ENCODE measurements at places on chromosomes 1 and 21.
A peak's percentile ranks its signal among the peaks of the same experiment; 100 is the strongest.

GRCh38 chr21:16837321-16837720 is 675.5 kb upstream of the CXADR start:
- no peak for DNase-seq

DNA sequence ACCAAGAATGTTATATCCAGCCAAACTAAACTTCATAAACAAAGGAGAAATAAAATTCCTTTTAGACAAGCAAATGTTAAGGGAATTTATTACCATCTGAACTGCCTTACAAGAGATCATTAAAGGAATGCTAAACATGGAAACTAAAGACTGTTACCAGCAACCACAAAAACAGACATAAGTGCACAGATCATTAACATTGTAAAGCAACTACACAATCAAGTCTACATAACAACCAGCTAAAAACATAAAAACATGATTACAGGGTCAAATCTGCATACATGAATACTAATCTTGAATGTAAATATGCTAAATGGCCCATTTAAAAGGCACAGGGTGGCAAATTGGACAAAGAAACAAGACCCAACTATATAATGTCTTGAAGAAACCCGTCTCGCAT is 211.0 kb upstream of the PBX1 start:
- no peak for DNase-seq

DNA sequence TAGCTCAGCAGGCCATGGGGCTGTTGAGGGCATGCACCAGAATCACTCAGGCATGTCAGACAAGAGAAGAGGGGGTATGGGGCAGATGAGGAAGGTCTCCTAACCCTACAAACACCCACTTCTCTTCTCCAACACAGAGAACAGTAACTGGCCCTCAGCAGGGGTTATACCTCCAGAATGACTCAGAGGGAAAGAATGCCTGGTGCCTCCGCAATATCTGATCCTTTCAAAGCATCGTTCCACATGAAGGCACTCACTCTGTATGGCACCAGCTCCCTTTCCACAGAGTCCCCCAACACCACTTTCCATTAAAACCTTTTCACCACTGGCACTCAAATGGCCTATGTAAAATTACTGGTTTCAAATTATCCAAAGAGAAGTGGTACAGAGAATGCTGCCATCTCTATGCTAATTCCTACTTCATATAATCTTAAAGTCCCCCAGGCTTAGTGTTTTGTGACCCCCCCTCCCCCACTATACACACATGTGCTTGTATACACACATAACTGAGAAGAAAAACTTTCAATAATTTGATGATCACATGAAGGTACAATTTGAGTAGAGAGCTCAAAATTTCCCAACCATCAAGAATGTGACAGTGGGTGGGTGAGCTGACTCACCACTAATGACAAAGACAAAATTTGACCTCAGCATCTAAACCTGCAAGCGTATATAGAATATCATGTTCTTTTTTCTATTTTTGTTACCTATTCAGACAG is 91.5 kb downstream of the SIPA1L2 start:
- no peak for DNase-seq

GRCh38 chr1:223748405-223748772 is 36.0 kb downstream of the CAPN2 start:
- DNase-seq: no peak

DNA sequence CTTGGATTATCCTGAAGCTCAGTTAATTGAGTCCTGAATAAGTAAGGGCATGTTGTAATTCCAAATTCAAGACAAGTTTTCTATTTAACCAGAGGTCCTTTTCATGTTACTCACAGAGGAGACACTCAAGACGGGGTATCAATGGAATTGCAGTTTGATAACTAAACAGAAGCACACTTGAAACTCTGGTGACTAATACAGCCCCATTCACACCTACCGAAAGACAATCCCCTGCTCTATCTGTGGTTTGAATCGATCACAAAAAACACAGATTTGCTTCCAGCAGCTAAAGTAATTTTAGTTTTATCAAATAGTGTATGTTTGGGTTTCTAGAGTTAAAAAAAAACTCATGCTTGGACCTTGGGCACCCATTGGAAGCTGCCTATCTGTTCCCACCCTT is 60.4 kb downstream of the TEX35 start:
- DNase-seq: no peak

DNA sequence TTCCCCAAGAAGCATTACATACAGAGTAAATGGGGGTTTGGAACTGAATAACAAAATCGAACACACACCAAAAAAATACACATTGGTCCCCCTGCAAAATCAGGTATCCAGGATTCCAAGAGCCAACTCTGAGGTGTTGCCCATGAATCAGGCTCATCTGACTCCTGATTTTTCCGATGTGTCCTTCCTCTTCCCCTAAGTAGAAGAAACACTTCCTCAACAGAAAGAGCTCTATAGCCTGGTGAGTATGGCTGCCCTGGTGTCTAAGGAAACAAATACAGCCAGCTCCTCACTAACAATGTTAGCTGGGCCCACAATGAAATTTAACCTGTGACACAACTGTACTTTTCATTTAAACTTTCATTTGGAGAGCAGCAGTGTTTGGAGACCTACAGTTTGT is 33.6 kb downstream of the ERI3 start:
- no peak for DNase-seq

DNA sequence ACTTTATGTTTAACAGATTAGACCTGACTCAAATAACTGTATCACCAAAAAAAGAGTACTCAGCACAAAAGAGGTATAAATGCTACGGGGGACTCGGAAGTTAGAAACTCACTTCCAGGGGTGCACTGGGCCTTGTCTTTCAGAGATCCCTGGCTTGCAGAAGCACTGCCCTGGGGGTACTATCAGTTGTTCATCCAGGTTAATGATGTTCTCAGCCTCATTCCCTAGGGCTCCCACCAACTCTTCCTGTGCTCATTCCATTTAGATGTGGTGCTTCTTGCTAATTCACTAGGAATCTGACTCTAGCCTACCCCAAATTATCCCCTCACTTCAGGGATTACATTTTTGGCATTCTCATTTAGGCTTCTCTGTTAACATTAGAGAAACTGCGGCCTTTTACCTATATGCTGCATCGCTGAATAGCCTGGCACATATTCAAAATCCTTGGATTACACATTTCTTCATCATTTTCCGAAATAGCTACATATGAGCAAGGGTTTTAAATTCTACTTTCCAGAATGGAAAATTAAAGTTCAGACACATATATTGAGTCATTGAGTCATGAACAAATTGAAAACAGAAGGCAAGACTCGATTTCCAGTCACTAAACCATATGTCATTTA is 338.5 kb downstream of the KCTD3 start:
- DNase-seq: no peak

GRCh38 chr1:247013391-247013790 is 5.5 kb upstream of the ZNF695 start:
- DNase-seq: no peak

- DNase-seq: no peak
Measured at GRCh38 chr1:198328458-198329032, 171.7 kb downstream of the NEK7 start.

DNA sequence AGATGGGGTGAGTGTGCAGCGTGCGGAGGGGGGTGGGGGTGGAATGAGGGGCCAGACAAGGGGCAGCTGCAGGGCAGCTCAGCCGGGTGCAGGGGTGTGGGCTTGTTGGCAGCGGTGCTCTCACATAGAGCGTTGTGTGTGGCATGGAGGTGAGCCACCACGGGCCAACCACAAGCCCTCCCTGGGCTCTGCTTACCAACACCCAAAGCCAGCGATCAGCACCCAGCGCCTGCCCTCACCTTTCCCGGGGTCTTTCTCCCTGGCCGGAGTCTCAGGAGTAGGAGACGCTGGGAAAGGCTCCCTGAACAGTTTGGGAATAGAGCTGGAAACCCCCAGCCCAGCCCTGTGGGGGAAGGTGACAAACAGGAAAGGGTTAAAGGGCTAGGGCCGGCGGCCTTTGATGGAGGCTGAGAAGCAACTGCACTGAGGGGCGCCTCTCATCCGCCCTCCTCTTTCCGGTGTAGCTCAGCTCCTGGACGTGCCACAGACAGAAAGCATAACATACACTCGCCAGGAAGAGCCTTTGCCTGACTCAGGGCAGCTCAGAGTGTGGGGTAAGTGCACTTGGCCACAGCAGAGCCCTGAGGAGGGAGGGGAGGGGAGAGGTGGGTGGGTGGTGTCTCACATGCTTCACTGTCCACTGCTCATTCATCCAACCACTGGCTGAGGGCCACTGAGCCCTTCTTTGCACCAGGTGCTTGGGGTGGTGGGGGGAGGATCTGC is 577 bp downstream of the IKBKE start:
- DNase-seq: peak; percentile 23

DNA sequence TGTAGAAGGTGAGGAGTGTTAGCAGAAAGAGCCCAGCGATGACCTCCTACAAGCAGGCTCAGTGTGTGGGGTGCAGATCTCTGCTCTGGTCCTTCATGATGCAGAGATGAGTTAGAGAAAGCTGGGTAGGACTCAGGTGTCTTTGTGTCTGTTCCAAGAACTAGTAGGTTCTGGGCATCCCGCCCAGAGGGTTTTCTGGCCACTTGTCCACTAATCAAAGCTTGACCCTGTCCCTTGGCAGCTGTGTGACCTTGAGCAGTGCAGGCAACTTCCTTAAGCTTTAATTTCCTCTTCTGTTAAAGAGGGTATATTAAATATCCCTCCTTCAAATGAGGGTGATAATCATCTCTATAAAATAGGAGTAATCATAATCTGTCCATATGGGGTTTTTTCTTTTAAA is 54.7 kb upstream of the WNT4 start:
- no peak for DNase-seq

- no peak for DNase-seq
Measured at GRCh38 chr1:7290971-7291970, 479.8 kb upstream of the VAMP3 start.

DNA sequence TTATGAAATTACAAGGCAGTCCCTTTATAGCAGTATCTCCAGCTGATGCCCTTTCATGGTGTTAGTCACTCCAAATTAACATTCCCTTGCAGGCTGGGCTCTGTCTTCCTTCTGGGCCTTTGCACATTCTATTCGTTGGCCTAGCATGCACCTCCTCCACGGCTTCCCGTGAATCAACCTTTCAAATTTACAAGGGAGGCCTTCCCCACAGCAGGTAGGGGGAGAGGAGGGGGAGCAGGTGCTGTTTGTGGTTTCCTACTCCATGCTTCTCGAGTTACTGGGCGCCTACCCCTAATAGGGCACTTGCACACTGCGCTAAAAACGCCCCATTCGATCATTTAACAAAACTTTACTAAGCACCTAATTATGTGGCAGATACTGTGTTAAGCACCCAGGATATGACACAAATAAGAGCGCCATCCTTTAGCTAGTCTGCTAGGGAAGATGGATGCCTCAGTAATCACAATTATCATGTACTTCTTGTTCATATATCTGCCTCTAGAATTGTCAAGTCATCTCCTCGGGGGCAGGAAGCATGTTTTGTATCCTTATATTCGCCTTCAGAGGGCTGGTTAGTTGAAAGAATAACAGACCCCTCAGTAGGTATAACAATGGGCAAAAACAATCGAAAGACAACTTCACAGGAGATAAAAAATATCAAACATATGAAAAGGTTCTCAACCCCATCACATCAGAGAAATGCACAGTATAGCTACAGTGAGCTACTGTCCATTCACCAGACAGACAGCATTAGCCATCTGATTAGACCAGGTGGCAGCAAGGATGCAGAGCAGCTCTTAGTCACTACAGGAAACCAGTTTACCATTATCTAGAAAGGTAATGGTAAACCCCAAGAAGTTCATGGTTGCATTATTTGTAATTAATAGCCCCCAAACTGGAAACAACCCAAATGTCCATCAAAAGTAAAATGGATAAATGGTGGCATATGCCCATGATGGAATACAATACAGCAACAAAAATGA is 1.7 kb upstream of the ADAR start:
- no peak for DNase-seq

GRCh38 chr1:233667741-233668140 is 53.8 kb downstream of the KCNK1 start:
- DNase-seq: no peak

GRCh38 chr1:77031106-77031662 is 163.9 kb downstream of the ST6GALNAC5 start:
- DNase-seq: no peak

DNA sequence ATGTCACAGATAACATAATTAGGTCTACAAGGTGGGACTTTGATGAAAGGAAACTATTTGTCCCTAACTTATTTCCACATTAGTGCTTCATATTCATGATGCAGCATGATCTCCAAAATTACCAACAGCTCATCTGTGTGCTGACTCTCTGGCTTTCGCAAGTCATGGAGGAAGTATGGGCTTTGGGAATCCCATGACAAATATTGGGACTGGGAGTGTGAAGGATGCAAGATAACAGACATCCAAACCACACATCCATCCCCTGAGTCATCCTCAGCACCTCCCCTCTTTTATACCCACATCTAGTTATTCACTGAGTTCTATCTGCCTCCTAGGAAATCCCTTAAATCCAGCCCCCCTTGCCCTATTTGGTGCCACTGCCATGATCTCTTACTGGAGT is 102.8 kb upstream of the COL24A1 start:
- DNase-seq: no peak

GRCh38 chr1:213969958-213970555 is 17.7 kb upstream of the PROX1 start:
- DNase-seq: no peak

DNA sequence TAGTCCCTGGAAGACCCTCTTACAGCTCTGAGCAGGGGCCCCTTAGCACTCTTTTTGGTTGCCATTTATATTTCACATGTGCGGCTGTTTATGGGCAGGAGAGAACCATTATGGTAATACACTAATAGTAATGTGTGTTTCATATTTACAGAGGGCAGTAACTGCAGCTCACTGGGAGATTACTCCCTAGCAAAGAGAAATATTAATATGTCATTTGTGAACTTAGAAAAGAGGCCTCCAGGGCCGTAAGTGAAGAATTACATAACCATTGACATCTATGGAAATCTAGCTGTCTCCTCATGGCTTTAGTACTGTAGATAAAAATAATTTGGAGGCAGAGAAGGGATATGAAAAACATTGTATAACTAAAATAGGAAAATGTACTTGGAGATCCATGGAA is 23.4 kb upstream of the RGS16 start:
- no peak for DNase-seq

DNA sequence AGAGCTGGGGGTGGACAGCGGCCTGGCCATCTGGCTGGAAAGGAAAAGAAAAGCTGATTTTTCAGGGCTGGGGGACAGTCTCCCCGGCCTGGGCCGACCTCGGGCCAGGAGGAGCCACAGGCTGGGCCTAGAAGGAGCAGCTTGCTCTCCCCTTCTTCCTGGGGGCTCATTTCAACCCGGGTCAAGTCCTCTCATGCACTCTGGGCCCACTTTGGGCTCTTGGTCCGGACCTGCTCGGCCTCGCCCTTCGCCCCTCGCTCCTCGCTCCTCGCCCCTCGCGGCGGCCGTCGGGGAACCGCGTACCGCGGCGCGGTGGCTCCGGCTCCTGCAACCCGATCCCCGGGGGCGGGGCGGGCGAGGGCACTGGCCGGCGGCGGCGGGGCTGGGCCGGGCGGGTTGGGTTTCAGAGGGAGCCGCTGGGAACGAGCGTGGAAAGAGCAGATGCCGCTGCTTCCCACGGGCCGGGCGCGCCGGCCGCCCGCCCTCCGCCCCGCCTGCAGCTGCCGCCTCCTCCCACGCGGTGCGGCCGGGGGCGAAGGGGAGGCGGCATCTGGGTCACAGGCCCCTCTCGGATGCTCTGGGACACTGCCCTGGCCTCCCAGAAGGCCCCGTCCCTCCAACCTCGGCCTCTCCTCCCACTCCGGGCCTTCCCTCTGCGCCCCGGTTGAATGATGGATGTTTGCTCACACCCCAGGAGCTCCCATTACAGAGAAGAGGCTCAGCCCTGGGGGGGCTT is 6.6 kb downstream of the HEYL start:
- DNase-seq: no peak

GRCh38 chr1:14996133-14997050 is 157.2 kb upstream of the TMEM51 start:
- no peak for DNase-seq
